ENCODE measurements at places on chromosomes 11 and 22.

DNA sequence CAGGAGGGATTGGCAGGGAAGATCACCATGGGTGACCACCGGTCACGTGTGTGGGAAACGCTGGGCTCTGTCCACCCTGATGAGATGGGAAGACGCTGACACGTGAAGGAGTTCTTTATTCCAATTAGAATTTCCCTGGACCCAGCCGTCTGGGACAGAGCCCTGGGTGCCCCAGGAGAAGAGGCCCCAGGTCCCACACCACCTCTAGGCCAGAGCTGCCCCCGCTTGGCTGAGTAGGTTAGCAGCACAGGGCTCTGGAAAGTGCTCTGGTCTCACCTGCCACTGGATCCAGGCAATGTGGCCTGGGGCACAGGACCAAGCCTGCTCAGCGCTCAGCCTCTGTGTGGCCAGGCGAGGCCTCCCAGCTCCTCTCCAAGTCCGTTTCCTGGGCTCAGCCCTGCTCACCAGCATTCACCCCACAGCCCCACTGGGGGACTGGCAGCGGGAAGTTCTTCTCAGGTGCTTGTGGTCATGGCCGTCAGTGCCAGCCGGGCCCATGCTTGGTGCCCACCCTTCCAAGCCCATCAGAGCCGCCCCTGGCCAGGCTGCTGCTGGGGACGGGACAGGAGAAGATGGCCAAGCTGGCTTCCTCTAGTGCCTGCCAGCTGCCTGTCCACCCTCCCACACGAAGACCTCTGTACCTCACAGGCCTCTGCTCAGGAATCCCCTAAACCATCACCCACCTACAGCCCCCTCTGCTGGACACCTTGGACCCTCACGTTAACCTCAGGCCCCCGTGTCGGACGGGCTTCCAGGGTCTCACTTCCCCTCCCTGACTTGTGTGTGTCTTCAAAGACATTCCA, 62.5 kb upstream of the FGF3 start:
- DNase-seq: no peak

DNA sequence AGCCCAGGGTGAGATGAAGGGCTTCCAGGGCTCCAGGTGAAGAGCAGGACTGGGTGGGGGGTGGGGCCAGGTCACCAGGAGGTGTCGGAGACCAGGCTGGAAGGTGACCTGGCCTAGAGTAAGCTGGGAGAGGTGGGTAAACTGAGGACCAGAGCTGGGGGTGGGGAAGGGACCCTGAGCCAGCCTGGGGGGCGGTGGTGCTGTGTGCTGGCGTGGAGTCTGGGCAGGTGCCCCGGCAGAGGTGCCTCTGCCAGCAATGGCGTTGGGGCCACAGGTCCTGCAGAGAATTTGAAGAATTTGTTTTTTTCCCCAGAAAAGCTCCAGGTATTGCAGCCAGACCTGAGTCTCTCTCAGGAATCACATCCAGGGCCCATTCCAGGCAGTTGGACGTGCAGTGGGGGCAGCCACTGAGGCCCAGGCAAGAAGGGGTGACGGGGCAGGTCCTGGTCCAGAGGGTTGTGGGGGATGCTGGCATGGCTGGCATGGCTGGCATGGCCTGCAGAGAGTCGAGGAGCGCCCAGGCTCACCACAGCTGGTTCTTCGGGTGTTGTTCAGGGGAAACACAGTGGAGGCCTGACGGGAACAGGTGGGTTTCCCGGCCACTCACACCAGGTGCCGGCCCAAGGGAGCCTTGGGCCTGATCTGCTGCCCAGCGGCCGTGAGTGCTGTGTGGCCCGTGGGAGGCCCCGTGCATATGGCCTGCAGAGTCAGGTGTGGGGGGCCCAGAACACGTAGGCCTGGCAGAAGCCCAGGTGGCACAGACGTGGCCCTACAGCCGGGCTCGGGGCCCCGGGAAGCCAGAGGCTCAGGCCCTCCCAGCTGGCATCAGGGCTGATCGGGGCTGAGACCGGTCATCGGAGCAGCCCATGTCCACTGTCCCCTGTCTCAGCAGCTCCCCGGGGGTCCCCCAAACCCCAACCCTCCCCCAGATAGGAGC, 6.4 kb upstream of the MUC6 start:
- peak; percentile 61 for DNase-seq

DNA sequence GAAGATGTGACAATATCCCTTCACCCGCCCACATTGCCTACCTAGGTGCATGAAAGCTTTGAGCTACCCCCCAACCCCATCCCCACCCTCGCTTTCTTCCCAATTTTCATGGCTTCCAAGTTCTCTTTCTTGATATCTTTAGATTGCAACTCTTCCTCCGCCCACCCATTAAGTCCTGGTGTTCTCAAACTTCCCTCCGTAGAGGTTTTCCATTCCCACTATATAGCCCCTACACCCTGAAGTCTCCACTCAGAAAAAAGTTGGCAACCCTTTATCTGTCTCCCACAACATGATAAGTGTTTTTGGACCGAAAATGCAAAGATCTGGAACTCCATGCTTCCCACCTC, 572 bp downstream of the ZNF70 start:
- no peak for DNase-seq

DNA sequence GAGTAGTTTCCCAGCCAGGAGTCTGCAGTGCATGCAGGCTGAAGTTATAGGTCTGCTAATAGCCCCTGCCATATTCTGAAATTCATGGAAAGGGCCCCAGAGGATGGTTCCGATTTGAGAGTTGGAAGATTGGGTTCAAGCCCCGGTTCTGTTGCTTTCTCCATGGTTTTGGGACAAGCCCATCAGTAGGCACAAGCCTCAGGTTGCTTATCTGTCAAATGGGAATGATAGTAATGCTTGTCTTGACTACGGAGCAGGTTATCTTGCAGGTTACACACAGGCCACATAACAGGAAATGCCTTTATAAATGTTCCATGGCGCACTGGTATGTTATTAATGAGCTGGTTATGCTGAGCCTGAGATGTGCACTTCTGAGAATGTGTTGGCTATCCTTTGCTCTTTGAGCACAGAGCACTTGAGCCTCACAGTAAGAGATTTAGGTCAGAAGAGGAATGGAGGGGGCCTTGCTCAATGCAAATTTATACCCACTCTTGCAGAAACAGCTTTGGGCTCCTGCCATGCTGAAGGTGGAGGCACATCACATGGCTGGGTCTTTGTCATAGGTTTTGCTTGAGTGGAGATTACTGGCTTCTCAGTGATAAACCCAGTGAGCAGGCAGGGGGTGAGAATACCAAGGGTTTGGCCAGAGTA, 47.1 kb downstream of the ZNRF3 start:
- no peak for DNase-seq
